Muscle of leg (tissue), 16 donors: ENCODE measurements at places on chromosomes 16 and 17.

DNA sequence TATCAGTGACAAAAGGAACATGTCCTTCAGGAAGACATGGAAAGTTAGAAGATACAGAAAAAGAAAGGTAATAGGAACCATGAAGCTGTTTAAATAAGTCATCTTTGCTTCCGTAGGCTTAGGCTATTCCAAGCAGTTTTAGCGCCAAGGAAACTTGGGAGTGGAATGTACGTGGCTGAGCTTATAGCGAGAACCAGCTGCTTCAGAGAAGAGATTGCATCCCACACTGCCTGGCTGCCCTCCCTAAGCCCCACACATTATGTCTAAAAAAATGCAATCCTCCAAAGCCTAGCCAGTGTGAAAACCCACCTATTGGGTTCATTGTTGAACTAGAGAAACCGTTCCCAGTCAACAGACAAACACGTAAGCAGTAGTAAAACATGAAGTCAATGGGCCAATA is 149.9 kb downstream of the SLC39A11 start:
- peak; percentile 68 for DNase-seq

DNA sequence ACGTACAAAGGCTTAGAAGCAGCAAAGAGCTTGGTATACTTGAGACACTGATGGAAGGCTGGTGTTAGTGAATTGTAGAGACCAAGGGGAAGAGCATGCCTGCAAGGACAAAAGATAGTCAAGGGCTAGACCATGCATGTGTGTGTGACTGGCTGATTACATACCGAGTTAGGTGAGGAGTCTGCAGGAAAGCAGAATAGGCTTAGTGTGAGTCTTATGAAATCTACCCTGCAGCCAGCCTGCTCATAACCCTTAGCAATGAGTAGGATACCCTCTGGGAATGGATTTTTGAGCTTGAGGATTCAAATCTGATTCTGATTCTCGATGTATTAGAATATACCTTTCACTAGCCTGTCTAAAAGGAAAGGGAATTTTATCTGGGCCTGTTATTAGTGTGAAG is 77.0 kb downstream of the TANGO6 start:
- no peak for DNase-seq

GRCh38 chr16:2986623-2987188 is 6.5 kb upstream of the PKMYT1 start:
- DNase-seq = no peak

DNA sequence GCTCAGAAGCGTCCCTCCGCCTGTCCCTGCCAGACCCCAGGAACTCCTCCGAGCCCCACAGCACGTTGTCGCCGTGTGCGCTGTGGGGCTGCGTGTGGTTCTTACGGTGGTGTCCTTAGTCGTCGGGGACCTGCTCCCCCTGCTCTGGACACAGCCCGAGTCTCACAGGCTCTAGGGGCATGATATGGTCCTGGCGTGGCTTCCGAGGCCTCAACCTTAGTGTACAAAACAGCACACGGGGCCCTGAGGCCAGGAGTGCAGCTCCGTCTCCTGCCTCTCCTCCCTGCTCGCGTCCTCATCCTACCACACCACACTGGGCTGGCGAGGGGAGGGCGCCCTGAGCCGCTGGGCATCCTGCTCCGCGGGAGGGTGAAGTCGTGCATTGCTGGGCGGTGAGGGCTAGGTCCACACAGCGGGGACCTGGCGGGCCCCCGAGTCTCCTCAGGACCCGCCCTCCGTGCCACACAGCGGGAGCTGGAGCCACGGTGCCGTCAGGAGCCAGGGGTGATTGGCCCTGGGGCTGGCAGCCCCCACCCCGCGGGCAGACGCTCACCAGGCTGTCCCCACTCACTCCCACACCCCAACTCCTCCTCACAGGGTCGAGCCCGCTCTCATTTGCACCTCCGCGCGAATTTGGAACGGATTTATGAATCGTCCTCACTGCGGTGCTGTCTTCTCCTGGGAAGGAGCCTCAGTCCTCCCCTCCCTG is 1.2 kb upstream of the MAFG start:
- no peak for DNase-seq

- DNase-seq = no peak
Observed at GRCh38 chr17:12316021-12316420, 295.3 kb downstream of the MAP2K4 start.

DNA sequence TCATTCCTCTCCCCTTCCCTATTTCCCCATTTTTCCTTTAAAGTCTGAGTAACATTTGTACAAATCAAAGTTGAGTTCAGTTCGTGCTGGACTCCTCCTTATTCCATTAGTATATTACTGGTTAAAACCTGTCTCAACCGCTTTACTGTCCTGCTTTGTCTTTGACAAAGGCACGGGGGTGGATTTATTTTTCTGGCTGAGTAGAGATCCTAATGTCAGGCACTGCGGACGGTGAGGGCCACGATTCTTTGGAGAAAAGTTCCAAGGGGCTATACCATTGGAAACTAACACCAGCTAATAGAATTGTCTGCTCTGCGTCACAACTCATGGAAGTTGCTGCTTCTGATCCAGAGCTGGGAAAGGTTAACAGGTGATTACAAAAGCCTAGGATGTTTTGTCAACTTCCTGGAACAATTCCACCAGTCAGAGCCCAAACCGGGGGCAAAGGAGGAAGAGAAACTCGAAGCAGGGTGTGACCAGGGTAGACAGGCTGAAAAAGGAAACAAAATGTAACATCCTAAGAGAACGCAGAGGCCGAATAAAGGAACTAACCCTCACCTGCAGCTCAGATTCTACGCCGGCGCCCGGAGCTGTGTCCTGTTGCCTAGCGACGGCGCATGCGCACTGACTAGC is 12.4 kb downstream of the TAT start:
- no peak for DNase-seq

- DNase-seq = no peak
Observed at GRCh38 chr16:84609563-84610177, 8.2 kb downstream of the COTL1 start.

DNA sequence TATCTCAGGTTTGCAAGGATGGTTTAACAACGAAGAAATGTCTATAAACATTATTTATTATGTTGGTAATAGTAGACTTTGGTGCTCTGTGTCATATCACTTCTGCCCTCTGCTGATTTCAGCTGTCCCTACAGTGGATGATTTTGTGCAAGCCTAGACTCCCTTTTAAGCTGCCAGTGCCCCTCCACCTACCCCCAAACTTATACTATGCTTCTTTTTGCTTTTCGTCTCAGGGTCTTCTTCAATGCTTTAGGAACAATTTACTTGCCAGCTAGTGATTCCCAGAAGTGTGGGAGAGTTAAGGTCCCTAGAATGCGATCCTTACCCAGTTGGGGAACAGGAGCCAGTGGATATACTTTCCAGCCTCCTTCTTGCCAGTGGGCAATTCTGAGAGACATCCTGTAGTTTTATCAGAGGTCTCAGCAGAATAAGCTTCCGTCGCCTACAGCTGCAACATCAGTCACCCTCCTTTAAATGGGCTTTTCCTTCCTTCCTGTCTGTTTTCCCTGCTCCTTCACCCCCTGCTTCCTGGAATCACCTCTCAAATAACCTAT is 4.1 kb downstream of the ICAM2 start:
- DNase-seq = no peak

DNA sequence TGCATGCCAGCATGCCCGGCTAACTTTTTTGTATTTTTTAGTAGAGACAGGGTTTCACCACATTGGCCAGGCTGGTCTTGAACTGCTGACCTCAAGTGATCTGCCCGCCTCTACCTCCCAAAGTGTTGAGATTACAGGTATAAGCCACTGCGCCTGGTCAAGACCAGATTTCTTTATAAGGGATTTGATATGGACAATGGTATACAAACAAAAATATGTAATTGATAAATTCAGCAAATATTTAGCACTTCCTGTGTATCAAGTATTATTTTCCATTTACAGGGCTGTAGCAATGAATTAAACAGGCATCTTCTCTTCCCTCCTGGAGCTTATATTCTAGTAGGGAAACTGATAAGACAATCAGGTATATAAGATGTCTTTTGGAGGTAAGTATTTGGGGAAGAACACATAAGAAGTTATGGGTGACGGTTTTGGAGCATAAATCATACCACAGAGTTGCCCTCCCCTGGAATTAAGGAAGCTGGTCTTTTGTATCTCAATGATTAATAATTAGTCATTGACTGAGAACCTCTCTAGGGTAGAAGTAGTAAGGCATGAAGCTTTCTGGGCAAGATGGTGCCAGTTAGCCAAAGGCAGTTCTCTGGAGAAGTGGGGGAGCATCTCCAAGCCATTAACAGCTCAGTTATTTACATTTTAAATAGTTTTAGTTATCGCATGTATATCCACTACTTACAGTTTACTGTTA is 35.8 kb downstream of the TANC2 start:
- no peak for DNase-seq

DNA sequence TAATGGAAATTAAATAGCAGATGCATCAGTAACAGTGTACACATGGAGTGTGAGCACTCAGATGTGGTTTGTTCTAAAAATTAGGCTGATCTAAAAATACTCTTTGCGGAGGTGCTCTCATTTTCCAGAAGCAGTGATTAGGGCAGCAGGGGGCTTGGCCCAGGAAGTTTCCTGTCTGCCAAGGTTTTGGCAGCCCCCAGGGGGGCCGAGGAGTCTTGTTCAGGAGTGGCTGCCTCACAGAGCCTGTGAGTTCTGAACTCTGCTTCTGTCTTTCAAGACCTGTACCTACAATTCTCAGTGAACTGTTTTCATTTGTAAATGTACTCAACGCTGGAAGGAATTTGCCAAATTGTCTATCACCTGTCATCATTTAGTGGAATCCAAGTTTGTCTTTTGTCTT is 388.4 kb upstream of the CDH11 start:
- no peak for DNase-seq

DNA sequence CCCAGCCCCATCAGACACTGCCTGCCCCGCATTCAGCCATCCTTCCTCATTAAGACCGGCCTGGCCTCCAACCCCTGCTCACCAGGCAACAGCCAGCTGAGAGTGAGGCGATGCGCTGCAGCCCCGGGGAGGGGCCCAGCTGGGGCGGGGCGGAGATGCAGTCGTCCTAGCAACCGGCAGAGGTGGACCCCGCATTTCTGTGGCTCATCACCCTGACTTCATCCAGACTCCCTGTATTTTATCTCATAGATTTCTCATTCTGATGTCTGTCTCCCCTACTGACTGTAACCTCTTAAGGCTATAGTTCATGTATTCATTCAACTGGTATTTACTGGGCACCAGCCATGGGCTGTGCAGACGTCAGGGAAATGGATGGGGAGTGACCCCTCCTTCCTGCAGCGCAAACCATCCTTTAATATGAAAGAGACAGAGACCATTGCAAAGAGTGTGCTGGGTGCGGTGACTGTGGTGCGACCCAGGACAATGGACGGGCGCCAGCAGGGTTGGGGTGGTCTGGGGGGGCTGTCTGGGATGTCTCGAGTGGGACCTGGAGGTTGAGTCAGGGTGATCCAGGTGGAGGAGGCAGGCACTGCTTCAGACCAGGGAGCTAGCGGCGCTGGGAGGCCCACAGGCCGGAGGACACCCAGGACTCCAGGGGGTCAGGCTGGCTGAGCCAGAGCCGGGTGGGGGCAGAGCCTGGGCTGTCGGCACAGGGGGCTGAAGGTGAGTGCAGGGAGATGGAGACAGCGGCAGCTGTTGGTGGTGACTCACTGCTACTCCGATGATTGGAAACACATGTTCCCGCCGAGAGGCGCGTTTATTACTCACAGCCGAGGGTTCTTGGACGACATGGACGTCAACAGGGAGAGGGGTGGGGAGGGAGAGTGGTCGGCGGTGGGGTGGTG is 10.5 kb upstream of the TIMP2 start:
- DNase-seq = peak; percentile 97

DNA sequence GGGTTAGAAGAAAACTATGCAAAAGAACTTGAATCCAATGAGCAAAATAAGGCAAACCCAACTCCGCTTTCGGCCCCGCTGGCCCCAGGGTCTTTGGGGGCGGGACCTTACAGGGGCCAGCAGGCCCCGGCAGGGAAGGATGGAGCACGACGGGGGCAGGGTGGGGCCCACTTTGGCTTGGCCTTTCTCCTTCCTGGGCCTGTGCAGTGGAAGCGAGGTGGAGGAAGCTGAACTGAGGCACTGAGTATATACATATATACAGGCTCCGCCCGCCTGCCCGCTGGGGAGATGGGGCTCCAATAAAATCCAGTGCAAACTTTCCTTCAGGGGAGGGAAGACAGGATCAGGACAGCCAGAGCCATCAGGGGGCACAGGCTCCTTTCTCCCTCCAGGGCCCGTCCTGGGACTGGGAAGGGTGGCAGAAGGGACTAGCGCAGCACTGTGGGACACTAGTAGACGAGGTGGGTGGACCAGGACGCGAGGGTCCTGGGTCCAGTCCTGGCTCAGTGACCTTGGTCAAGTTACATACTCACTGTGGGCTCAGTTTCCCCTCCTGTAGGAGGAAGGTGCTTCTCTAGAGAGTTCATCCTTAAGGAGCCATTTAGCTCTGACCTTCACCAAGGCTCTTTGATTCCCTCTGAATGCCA is 20.9 kb upstream of the MPO start:
- DNase-seq = no peak

DNA sequence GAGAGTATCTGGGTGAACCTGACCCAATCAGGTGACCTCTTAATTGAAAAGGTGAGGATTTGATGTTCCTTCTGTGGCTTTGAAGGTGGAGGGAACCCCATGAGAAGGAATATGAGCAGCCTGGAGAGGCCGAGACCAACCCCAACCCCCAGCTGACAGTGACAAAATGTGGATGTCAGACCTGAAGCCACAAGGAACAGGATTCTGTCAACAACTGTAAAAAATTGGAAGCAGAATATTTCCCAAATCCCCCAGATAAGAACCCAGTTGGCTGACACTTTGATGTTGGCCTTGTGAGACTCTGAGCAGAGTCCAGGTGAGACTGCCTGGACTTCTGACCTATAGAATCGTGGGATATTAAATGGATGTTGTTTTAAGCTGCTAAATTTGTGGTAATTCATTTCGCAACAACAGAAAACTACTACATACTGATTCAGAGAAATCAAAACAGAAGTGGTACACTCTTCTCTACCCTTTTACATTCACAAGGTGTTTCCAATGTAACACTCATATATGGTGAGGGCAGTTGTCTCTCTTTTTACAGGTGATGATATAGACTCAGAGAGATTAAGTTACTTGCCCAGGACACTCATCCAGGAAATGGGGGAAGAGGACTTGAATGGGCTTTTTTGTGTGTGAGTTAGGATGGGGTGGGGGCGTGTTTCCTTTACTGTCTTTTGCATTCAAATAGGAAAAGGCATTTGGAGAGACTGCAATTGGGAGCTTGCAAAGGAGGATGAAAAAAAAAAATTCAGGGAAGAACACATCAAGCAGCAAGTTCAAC is 29.8 kb upstream of the SALL1 start:
- no peak for DNase-seq

GRCh38 chr16:4574919-4575705 is 19.0 kb downstream of the C16orf96 start:
- DNase-seq = no peak

DNA sequence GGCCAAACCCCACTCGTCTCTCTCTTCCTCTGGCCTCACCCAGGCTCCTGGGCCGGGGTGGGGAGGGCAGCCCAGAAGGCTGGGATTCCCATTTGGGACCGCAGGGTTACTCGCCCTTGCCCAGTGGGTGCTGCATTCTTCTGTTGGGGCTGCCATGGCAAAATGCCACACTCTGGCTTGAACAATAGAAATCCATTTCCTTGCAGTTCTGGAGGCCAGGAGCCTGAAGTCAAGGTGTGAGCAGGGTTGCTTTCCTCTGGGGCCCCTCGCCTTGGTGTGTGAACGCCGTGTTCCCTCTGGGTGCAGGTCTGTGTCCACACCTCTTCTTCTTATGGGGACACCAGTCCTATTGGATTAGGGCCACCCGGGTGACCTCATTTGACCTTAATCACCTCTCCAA is 105.8 kb upstream of the GSE1 start:
- no peak for DNase-seq
